Stimulated activated CD8-positive, alpha-beta memory T cell treated with anti-CD3 and anti-CD28 coated beads, Interleukin-4, amount 100 ng/mL, for 24 hours (primary cell): ENCODE measurements at places on chromosomes 1 and 21.

GRCh38 chr1:226433341-226433720, 25.4 kb upstream of the PARP1 start:
- no peak for DNase-seq

- DNase-seq = no peak
These were observed 4.4 kb upstream of the SLC37A1 start for GRCh38 chr21:42509244-42509643.

- no peak for DNase-seq
These were observed 52.5 kb downstream of the ANGPTL1 start for GRCh38 chr1:178818416-178818815.

- peak; percentile 20 for DNase-seq
These were observed 58.5 kb downstream of the TENT5C start for GRCh38 chr1:117664314-117664713.

GRCh38 chr1:52759908-52760307, 33.7 kb downstream of the ZYG11B start:
- DNase-seq = no peak

DNA sequence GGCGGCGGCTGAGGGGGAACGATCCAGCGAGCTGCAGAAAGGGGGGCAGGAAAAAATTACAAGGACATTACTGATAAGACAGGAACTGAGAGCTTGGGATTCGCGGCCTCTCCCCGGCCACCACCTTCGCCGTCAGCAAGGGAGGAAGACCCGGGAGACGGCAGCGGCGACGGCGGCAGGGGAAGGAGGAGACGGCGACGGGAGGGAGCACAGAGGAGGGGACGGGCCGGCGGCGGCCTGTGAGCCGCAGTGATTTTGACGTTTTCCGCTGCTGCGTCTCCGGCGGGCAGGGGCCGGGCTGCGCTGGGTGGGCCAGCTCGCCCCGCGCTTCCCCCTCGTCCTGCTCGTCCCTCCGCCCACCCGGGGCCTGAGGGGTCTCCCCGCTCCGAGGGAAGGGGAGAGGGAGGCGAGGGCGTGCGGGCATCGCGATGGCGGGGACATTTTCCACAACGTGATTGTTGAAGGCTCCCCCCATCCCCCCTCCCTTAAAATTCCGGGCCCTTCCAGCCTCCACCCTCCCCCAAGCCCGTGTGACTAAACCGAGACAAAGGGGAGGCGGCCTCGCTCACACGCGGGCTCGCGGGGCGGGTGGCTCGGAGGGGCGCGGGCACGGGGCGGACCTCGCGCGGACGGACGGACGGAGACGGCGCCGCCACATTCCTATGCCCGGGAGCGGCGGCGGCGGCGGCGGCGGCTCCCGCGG, 407 bp downstream of the CAMSAP2 start:
- DNase-seq = no peak

- no peak for DNase-seq
These were observed 2.4 kb downstream of the HMGB4 start for GRCh38 chr1:33866281-33866680.

DNA sequence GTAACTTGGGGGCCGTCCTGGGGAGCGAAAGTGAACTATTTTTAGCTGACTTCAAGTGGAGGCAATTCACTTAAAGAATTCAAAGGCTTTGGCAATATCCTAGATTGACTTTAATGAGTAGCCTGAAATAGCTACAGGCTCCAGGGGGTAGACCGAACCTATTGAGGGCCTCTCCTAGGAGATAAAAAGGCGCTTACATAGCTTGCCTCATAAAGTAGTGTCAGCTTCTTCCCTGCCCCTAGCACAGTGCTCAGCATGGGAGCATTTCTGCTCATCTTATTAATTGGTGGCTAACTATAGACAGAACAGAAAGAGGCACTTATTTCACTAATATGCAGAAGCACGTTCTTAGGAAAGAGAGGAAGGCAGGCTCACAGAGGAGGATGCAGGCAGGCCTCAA, 12.3 kb upstream of the CTNNBIP1 start:
- DNase-seq = no peak

DNA sequence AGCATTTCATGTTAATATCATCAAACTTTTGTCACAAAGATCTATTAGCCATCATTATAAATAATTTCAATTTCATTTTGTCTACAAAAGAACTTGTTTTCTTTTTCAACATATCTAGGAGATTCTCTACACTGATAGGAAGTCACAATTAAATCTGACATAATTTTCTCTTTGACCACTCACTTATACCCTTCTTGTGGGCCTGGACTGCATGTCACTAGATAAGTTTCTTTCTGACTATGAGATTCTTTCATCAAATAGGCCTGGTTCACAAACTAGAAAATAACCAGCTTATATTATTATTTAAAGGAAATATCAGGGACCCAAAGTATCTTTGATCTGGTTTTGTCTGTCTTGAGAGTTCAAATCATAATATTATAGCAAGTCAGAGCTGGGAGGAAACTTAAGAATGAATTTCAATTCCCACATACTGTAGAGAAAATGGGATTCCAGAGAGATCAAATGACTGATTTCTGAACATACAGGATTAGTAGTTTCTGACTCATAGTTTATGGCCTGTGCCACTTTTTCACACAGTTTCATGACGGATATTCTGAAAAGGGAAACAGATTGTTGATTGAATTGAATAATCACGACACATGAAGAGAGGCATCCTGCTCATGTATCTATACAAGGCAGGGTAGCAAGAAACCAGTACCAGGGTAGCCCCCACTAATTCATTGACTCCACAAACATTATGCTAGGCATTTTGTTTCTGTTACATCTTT, 355.8 kb downstream of the GPATCH2 start:
- no peak for DNase-seq

DNA sequence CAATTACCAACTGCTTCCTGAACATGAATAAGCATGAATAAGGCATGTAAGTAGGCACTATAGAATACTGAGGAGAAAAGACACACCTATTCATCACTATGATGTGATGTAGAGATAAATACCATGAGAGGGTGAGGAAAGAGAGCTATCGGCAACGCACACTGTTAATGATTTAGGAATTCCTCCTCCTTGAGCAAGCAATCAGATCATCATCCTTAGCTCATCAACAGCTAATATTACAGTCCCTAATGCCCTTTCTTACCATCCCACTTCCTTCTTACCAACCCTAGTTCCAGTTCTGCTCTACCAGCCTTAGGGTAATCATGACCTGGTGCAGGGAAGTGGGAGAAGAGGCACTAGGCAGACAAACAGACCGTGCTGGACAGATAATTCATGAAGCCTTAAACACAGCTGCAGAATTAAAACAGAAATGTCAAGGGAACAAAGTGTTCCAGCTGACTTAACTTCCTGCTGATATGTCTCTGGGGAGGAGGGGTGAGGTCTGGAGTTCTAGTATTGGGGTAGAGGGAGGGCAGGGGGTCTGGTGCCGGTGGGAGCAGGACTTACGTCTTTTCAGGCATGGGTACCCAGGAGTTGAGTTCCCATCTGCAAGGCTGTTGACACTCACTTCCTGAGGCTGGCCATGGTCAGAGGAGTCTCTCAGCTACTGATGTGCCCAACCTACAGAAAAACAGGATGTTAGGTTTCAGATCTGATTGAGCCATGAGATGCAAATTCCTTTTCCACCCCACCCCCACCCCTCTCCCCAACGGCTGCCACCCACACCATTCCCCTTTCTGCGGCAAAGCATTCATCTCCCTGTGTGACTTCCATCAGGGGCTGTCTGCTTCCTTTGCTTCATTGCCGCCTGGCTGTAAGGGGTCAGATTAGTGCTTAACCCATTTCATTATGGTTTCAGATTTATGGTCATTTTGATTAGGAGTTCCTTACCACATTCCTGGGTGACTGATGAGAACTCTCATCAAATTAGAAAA, 12.6 kb upstream of the RCSD1 start:
- no peak for DNase-seq

DNA sequence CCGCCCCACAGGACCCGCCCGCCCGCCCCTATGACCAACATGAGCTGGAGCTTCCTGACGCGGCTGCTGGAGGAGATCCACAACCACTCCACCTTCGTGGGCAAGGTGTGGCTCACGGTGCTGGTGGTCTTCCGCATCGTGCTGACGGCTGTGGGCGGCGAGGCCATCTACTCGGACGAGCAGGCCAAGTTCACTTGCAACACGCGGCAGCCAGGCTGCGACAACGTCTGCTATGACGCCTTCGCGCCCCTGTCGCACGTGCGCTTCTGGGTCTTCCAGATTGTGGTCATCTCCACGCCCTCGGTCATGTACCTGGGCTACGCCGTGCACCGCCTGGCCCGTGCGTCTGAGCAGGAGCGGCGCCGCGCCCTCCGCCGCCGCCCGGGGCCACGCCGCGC, 7.9 kb upstream of the IBA57 start:
- no peak for DNase-seq

- DNase-seq = no peak
These were observed 16.0 kb downstream of the YARS1 start for GRCh38 chr1:32801096-32801715.

GRCh38 chr1:246506367-246506673, 759 bp downstream of the SMYD3 start:
- no peak for DNase-seq

DNA sequence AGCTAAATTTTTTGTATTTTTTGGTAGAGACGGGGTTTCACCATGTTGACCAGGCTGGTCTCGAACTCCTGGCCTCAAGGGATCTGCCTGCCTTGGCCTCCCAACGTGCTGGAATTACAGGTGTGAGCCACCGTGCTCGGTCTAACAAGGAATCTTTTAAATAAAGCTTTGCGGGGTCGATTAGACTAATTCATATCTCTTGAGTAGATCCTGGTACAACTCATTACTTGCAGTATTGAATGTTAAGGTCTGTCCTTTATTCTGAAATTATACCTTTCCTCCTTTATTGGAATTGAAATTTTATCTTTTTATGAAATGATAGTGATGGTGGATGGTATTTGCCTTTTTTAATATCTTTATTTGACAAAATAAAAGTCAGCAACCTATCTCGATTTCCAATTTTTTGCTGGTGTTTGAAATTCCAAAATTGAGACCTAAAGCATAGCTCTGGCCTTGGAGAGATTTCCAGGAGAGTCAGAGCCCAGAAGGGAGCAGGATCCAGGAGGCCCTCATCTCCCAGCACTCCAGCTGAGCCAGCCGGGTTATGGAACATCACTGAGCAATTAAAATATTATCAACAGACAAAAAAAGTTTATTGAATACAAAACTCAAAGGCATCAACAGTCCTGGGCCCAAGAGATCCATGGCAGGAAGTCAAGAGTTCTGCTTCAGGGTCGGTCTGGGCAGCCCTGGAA, 4.7 kb downstream of the S100A2 start:
- DNase-seq = no peak

- no peak for DNase-seq
These were observed 168.5 kb upstream of the AJAP1 start for GRCh38 chr1:4485878-4486277.

- DNase-seq = no peak
These were observed 264.6 kb upstream of the B3GALT2 start for GRCh38 chr1:193451001-193451400.

DNA sequence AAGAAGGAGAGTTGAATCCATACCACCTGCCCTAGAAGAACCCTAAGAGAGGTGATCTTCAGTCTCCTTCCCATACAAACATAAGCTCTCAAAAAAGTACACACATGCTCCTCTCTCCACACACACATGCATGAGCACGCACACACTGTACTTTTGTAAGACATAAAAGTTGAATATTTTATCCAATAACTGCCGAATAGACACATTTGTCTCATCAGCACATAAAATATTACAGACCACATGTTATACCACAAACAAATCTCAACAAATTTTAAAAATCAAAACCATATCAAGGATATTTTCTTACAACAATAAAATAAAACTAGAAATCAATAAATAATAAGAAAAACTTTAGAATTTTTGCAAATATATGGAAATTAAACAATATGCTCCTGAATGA, 2.7 kb downstream of the SPRR1A start:
- no peak for DNase-seq

DNA sequence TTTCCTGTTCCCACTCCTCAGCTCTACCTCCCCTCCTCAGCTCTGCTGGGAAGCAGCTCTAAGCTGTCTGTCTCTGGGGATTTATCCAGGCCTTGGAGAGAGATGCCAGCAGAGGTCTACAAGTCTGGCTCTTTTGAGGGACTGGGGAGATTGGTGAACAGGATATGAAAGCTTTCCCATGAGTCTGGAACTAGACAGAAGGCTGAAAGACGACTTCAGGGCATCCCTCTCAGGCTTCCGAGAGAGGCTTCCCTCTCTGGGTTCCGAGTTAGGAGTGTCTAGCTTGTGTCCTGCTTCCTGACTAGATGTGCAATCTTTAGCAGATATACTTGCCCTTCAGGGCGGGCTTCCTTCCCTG, 733 bp downstream of the TMEM35B start:
- no peak for DNase-seq

DNA sequence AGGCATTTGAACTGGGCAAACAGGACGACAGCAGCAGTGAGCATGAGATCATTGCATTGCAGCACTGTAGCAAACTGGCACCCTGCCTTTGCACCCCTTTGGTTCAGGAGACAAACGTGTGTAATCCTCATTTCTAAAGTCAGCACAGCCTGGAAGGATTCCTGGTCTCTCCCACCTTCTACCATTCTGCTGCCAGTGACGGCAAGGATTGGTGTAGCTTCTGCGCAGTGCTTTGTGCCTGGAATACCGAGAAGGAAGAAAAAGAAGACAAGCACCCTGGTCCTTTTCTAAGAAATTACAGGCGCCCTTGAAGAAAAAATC, 805.3 kb downstream of the USP25 start:
- no peak for DNase-seq

DNA sequence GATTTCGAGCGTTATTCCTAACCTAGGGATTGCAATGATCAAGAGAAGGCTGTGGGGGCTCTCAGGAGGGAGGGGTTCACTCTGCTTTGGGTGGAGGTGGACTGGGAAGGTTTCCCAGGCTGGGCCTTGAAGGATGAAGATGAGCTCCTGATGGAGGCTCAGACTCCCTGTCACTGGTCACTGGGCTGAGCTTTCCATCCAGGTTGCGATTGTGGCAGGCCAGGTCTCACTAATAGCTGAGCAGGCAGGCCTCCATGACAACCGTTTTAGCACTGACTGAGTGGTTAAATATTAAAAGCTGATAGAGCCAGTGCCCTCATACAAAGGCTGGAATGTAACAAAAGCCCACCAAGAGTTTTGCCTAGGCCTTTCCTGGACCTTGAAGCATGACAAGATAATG, 36.2 kb upstream of the EFCAB14 start:
- DNase-seq = no peak

- no peak for DNase-seq
These were observed 68.7 kb downstream of the ALG14 start for GRCh38 chr1:95004013-95004412.

GRCh38 chr1:212612041-212612961, 3.7 kb downstream of the ATF3 start:
- DNase-seq = no peak
